Fibroblast of skin of right biceps (primary cell): ENCODE measurements at places on chromosomes 13 and 19.

DNA sequence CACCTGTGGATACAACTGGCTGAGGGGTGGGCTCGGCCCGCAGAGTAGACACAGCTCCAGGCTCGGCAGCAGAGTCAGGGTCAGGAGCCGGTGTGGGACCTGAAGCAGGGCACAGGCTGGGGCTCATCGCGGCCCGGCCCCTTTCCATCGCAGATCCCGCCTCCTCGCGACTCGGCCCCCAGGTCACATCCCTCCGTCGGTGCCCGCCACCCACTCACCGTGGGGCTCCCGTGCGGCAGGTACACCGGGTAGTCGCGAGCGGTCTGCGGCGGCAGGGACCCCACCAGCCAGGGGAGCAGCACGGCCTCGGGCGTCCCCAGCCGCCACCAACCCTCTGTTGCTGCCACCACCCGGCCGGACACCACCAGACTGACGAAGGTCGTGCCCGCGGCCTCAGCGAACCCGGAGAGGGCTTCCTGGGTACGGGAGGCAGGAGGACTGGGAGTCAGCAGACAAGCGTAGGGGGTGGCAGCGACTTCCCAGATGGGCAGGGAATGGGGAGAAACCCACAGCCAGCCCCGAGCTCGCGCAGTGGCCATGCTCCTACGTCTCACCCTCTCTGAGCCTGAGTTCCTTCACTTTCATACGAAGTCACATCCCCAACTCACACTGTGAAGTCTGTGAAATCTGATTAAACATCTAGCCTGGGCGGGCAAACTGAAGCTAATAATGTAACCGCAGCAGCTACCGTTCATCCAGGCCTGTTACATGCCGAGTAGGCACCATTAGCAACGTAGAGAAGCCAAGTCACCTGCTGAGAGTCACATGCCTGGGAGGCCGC lies 3.7 kb downstream of the FUZ start:
- no peak for DNase-seq

- peak; percentile 49 for DNase-seq
Measured at GRCh38 chr13:28659621-28659970, 666 bp downstream of the POMP start.

DNA sequence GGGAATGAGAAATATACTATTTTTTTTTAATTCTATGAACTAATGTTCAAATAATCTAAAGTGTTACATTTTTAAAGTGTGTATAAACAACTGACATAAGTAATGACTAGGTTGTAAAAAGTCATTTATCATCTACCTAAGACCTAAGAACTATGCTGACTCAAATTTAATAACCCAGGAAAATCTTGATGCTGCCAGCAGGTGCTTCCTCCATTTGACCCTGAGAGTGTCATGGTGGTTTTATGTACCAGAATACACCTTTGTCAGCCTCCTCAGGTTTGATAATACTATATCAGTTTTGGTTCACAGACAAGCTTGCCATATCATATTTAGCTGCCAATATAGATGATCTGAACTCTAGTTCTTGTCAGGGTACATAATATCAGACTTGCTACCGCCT lies 1151.2 kb downstream of the PCDH17 start:
- DNase-seq = no peak

- DNase-seq = no peak
Measured at GRCh38 chr13:70945506-70945905, 837.3 kb upstream of the KLHL1 start.

GRCh38 chr19:55684946-55685681 lies 10.1 kb downstream of the EPN1 start:
- DNase-seq = no peak

- no peak for DNase-seq
Measured at GRCh38 chr19:54646331-54646841, 16.1 kb downstream of the LILRB1 start.

GRCh38 chr13:33194820-33195692 lies 90.5 kb downstream of the STARD13 start:
- peak; percentile 90 for DNase-seq

GRCh38 chr13:38419312-38419873 lies 69.7 kb downstream of the UFM1 start:
- DNase-seq = no peak

DNA sequence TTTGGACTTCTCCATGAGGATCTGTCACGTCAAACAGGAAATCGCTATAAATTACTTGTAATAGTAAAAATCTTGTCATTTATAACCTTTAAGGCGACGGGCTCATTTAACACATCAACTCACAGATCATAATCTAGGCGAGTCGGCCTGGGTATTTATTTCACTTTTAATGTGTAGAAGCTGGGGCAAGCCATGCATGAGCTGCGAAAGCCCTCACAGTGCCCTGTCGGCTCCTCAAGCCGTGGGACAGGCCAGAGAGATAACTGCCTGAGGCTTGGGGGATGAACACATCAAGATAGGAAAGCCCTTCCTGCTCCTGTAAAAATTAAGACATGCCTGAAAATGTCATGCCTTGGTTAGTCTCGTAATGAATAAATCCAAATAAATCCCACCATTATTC lies 30.8 kb downstream of the SOX1 start:
- DNase-seq = no peak

- no peak for DNase-seq
Measured at GRCh38 chr13:112032186-112032993, 34.6 kb upstream of the SOX1 start.

- peak; percentile 42 for DNase-seq
Measured at GRCh38 chr19:46371371-46371901, 24.5 kb downstream of the PPP5C start.

DNA sequence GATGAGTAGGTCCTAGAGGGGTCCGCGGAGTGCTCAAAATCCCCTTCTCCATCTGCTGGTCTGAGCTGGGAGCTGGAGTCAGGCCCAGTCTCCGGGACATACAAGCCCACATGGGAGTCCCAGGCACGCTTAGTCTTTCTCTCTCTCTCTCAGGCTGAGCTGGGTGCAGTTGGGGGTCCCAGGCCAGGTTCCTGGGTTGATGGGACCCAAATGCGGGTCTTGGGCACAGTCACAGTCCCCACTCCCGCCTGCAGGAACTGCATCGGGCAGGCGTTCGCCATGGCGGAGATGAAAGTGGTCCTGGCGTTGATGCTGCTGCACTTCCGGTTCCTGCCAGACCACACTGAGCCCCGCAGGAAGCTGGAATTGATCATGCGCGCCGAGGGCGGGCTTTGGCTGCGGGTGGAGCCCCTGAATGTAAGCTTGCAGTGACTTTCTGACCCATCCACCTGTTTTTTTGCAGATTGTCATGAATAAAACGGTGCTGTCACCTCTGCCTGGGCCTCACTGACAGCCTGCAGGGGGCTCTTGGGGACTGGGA lies 23.8 kb downstream of the CYP4F12 start:
- DNase-seq = no peak

DNA sequence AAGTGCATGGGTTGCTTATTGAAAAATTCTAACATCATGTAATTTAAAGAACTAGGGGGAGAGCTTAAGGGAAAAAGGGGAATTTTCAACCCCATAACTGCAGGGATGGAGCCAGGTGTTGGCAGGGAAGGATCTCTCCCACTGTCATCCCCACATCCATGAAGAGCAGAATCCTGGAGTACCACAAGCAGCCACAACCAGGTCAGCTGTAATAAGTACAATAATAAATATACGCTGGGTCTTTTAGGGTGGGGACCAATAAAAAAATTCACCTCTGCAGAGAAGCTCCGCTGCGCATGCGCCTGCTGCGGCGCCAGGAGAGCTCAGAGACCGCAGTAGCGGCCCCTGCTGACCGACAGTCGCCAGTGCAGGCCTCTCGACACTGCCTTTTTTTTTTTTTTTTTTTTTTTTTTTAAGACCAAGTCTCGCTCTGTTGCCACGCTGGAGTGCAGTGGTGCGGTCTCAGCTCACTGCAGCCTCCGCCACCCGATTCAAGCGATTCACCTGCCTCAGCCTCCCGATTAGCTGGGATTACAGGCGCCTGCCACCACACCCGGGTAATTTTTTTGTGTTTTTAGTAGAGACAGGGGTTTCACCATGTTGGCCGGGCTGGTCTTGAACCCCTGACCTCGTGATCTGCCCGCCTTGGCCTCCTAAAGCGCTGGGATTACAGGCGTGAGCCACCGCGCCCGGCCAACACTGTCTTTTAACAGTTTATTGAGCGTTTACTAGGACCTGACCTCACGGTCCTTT lies 2.5 kb upstream of the EEF2 start:
- DNase-seq = peak; percentile 77

DNA sequence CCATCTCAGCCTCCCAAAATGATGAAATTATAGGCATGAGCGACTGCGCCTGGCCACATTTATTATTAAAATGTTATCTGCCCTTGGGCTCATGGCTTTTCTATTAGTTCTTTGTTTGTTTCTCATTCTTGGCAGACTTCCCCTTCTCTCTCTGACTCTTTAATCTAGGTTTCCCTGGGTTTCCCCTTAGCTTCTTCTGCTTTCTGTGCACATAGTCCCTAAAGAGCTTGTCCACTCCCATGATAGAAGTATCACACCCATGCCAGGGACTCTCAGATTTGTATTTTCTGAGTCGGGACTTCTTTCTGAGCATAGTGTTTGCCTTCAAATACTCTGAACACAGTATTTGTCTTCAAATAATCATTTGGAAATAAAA lies 38.6 kb upstream of the ITM2B start:
- DNase-seq = no peak

GRCh38 chr13:46492946-46493345 lies 60.0 kb upstream of the LRCH1 start:
- DNase-seq = peak; percentile 56

- DNase-seq = no peak
Measured at GRCh38 chr19:920051-920864, 3.1 kb downstream of the KISS1R start.

DNA sequence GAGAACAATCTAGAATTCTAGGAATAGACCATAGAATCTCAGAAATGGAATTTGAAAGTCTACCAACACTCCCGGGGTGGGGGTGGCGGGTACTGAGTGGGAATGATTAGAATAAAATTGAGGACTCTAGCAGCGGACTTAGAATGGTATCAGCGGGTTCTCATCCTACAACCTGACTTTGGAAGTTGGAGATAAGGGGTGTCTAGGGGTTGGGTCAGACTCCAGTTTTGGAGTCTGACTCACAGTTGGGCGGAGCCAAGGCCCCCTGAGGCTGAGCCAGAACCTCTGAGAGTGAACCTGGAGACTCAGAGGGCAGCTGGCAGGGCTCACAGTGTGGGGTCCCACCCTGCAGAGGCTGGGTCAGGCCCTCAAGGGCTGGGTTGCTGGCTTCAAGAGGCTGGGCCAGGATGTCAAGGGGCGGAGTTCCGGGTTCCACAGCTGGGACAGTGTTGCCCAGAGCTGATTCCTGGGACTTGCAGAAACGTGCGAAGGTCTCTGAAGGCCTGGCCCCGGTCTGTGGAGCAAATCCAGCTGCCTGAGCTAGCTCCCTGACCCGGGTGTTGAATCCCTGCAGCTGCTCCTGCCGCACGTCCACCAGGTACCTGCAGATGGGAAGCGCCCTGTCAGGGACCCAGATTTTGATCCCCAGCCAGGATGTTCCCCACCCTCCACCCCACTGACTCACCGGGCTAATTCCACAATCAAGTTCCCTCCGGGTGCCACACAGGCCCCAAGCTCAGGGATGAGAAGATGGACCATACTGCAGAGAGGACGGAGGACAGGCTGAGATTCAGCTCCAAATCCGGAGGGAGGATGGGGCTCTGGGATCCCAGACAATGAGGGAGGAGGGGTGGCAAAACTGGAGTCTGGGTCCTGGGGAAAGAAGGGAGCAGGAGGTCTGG lies 1.6 kb upstream of the TNNI3 start:
- DNase-seq = peak; percentile 37
